ENCODE measurements at places on chromosomes 1 and 21.
A peak's percentile ranks its signal among the peaks of the same experiment; 100 is the strongest.

DNA sequence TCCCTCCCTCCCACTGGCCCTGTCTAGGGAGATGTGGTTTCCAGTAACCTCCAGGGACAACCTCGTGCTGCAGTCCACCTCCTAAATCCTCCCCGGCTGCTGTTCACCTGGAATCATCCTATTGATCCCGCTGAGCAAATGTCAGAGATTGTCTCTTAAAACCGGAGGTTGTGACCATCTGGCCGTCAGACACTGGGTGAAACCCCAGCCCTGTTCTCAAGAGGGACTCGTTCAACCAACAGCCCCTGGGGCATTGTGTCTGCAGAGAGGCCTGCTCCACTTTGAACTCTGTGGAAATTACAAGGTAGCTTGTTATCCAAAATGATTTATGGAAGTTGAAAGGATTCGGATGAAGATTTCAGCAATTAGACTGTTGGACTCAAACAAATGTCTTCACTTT, 498.0 kb downstream of the MATN1 start:
- no peak for DNase-seq

- no peak for DNase-seq
Measured at GRCh38 chr21:41966872-41967621, 13.2 kb upstream of the C2CD2 start.

- DNase-seq = peak; percentile 74
Measured at GRCh38 chr1:177983482-177984135, 13.8 kb upstream of the SEC16B start.

- DNase-seq = no peak
Measured at GRCh38 chr1:212212906-212213305, 72.3 kb upstream of the PPP2R5A start.

GRCh38 chr1:109201123-109201703, 12.5 kb upstream of the SARS1 start:
- peak; percentile 91 for DNase-seq

GRCh38 chr1:110434946-110435345, 16.0 kb upstream of the PROK1 start:
- no peak for DNase-seq

GRCh38 chr1:208520438-208521099, 276.4 kb upstream of the PLXNA2 start:
- no peak for DNase-seq

GRCh38 chr1:10765734-10766478, 30.5 kb downstream of the CASZ1 start:
- DNase-seq = no peak

- no peak for DNase-seq
Measured at GRCh38 chr1:229980009-229980408, 87.0 kb upstream of the GALNT2 start.

- no peak for DNase-seq
Measured at GRCh38 chr1:213055767-213056166, 4.7 kb downstream of the RPS6KC1 start.

GRCh38 chr1:227255086-227255732, 63.1 kb downstream of the CDC42BPA start:
- no peak for DNase-seq

GRCh38 chr1:176444286-176444685, 18.7 kb upstream of the PAPPA2 start:
- no peak for DNase-seq

- no peak for DNase-seq
Measured at GRCh38 chr1:182261655-182262054, 129.9 kb downstream of the GLUL start.

DNA sequence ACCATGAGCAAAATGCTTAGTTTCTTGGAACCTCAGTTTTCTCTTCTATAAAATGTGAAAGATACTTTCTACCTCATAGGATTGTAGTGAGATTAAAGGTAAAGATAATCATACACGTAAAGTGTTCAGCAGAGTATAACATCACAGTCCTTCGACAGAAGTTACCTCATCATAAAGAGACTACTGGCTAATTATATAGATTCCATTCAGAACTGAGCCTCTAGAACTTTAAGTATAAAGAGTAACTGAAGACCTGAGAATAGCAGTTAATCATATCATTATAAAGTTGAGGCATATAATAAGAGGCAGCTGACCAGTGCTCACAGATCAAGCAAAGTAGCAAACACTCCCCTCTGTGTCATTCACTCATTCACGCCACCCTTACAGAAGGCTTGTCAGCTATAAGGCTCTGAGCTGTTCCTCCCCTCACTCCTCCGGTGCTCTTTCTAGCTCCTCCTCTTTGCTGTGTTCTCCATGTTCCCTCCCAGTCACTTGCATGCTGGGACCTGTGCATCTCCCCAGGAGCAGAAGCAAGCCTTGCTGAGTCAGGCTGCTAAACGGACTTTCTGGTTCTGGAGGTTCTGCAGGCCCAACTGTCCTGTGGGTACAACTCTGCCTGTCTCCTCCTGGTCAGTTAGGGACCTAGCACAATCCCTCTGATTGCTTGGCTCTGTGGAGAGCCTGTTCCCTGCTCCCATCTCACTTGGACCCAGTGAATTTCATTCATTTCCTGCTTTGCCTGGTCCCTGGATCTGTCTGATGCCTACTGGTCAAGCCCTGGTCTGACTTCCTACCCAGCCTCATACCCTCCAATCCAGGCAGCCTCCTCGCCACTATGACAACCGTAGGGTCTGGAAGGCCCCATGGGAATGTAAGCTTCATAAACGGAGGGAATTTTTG, 28.3 kb upstream of the LY9 start:
- no peak for DNase-seq

DNA sequence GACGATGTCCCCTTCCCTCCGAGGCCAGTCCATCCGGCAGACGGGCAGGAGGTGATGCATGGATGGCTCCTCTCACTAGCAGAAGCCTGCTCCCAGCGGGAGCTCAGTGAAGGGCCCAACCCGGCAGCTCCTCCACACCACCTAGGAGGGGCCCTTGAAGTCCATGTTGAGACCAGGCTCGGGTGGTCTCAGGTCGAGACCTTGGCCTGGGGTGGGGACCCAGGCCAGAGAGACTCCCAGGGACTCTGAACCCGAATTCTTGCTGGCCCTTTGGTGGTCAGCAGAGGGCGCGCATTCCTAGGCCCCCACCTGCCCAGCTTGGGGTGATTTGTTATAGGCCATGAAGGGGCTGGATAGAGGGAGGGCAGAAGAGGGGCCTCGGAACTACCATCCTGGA, 642 bp upstream of the NT5C1A start:
- DNase-seq = no peak

DNA sequence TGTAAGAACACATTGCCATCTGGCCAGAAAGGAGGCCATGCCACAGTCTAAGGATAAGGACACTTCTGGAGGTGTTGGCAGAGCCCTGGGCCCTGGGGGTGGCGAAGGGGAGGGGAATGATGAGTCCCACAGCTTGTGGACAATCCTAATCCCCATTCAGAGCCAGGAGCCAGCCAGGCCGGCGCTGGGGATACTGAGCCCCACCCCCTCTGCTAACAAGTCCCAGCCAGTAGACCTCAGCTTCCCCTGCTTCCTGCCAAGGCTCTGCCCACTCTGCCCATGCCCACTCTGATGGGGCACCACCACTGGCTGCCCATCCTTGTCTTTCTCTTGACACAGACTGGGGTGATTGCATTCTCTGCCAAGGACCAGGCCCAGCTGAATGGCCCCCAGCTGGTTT, 71.9 kb downstream of the NAV1 start:
- no peak for DNase-seq
